ENCODE measurements at places on chromosomes 5 and 9. TPM values are rescaled to one million over a fixed set of nuclear protein-coding genes. Genes with fewer than 3 reads are reported as not detected.

- H3K36me3 ChIP-seq = no peaks in the 10 kb centered on the region
- H3K4me1 ChIP-seq = peaks cover 14% of the 10 kb centered on the region
- no peaks in the 10 kb centered on the region for H3K27me3 ChIP-seq
- no peak overlapping the region for H3K27ac ChIP-seq
Measured at GRCh38 chr9:34384368-34385165, 7.9 kb upstream of the MYORG start.

DNA sequence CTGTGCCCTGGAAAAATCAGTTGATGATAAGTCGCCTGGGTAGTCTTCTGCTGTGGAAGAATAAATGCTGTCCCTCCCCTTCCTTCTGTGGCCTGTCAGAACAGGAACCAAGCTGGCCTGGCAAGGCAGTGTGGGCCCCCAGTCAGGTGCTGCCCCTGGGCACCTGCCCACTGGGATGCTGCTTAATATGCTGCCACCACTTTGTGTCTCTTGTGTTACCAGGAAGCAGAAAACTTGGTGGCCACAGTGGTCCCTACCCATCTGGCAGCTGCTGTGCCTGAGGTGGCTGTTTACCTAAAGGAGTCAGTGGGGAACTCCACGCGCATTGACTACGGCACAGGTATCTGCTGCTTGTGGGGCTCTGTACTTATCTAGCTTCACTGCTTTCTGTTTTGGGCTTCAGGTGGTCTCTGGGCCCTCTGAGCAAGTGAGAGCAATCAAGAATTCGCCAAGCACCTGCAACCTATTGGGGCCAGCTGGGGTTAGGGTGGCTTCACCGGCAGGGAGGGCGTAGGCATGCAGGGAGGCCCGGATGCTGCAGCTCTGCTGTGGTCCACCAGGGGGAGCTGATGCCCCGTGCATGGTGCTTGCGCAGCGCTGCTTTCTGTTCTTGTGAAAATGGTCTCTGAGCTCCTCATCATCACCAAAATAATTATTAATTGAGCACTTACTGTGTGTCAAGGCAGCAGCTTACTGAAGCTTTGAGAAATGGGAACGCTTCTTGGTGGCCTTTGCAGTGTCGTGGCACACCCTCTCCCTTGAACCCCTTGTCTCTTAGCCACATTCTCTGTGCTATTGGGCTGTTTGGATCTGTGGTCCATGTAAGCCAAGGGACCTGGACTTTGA lies 20.3 kb downstream of the PTPA start:
- H3K36me3 ChIP-seq = peaks cover 11% of the 10 kb centered on the region
- peaks cover 4% of the 10 kb centered on the region for H3K4me1 ChIP-seq
- no peak overlapping the region for H3K27ac ChIP-seq
- no peak overlapping the region for H3K4me3 ChIP-seq
- DNase-seq = peak; percentile 89

GRCh38 chr5:157327771-157328170 lies 61.8 kb downstream of the CYFIP2 start:
- no peaks in the 10 kb centered on the region for H3K27me3 ChIP-seq
- H3K4me1 ChIP-seq = peaks cover 40% of the 10 kb centered on the region
- peak overlapping the region; percentile 23 for H3K27ac ChIP-seq
- H3K36me3 ChIP-seq = peaks cover 73% of the 10 kb centered on the region
- DNase-seq = no peak
- no peak overlapping the region for H3K4me3 ChIP-seq

DNA sequence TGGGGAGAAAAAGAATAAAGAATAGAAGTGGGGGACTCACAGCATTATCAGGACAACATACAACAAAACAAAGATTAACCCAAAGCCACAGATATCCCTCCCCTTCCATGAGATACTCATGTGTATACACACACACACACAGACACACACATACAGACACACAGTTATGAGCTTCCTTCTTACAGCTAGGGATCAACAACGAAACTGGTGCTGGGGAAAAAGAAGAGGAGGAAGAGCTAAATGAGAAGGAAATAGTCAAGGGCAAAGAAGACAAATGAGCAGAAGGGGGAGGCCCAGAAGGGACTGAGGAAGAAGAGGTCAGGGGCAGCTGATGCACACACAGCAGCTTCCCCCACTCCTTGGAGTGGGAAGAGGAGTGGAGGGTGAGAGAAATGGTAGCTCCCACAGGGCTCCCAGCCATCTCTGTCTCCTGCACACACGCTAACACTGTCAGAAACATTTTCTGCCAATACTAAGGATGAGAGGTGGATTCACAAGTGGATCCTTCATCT lies 66.2 kb downstream of the SIL1 start:
- no peak overlapping the region for H3K4me3 ChIP-seq
- H3K27me3 ChIP-seq = no peaks in the 10 kb centered on the region
- H3K27ac ChIP-seq = no peak overlapping the region
- H3K36me3 ChIP-seq = peaks cover 4% of the 10 kb centered on the region
- H3K4me1 ChIP-seq = no peaks in the 10 kb centered on the region

DNA sequence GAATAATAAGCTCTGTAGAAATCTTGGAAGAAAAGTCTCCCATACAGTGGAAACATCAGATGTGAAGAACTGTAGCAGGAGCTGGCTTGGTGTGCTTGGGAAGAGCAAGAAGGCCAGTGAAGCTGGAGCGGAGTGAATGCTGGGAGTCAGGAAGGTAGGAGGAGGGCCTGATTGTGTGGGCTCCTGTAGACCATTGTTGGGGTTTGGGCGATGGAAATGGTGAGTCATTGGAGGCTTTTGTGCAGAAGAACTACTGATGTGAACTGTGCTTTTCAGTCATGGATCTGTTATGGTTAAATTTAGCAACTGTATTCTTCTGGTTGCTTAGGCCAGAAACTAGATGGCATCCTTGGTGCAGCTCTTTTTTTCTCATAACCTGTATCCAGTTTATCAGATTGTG lies 2.3 kb downstream of the ICE1 start:
- peaks cover 26% of the 10 kb centered on the region for H3K4me1 ChIP-seq
- peaks cover 3% of the 10 kb centered on the region for H3K36me3 ChIP-seq
- H3K27me3 ChIP-seq = no peaks in the 10 kb centered on the region
- H3K4me3 ChIP-seq = no peak overlapping the region
- no peak overlapping the region for H3K27ac ChIP-seq

SLC6A18 gene
- not detected for total RNA-seq

LSM11 gene
- total RNA-seq = 8.0 TPM

DNM1 gene
- 1.1 TPM for total RNA-seq

DNA sequence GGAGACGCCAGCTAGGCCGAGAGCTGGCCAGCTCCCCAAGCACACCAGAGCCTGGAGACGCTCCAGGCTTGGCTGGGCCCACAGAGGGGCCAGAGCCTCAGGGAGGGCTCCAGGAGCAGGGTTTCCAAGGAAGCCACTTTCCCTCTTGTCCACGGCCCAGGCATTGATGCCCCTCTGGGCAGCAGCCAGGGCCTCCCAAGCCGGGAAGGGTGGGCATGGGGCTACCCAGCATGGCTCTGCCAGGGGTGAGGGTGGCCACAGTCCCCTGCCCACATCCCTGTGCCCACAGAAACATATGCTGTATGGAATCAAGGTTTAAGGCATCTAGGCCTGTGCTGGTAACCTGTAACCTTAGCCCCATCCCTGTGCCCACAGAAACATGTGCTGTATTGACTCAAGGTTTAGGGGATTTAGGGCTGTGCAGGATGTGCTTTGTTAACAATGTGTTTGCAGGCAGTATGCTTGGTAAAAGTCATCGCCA lies 1.5 kb upstream of the DPP7 start:
- no peak overlapping the region for H3K27ac ChIP-seq
- DNase-seq = no peak
- no peaks in the 10 kb centered on the region for H3K27me3 ChIP-seq
- H3K4me3 ChIP-seq = no peak overlapping the region

DNA sequence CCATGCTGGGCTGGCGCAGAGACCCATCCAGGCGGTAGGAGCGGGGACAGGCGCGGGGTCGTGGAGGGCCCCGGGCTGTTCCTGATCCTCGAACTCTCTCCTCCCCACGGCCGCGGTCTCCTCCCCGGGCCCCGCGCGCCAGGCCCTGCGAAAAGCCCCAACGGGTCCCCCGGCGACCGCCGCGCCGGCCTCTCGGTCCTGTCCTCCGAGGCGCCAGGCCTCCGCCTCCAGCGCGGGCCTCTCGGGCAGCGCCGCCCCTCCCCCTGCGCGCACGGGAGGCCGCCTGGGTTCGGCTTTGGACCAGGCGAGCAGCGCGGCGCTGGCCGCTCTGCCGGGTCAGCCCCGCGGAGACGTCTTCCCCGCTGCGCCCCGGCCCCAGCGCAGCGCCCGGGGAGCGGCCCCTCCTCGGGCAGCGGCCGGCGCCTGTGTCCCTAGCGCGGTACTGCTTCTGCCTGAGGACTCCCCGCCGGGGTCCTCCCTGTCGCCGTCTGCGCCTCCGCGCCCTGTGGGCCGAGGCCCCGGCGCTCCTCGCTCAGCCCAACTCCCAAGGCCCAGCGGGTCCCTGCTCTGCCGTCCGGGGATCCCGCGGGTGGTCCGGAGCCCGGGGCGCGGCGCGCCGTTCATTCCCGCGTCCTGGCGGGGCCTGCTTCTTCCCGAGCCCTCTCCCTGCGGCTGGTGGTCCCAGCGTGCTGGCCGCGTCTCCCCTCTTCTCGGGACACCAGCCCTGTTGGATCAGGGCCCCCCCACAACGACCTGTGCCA lies 13.4 kb downstream of the COL23A1 start:
- DNase-seq = no peak
- H3K4me3 ChIP-seq = no peak overlapping the region
- H3K4me1 ChIP-seq = no peaks in the 10 kb centered on the region
- H3K36me3 ChIP-seq = no peaks in the 10 kb centered on the region
- H3K27ac ChIP-seq = no peak overlapping the region

SELENOP gene
- not detected for total RNA-seq

- no peak overlapping the region for H3K27ac ChIP-seq
- peak; percentile 27 for DNase-seq
Measured at GRCh38 chr5:37723162-37723961, 116.5 kb downstream of the GDNF start.

DNA sequence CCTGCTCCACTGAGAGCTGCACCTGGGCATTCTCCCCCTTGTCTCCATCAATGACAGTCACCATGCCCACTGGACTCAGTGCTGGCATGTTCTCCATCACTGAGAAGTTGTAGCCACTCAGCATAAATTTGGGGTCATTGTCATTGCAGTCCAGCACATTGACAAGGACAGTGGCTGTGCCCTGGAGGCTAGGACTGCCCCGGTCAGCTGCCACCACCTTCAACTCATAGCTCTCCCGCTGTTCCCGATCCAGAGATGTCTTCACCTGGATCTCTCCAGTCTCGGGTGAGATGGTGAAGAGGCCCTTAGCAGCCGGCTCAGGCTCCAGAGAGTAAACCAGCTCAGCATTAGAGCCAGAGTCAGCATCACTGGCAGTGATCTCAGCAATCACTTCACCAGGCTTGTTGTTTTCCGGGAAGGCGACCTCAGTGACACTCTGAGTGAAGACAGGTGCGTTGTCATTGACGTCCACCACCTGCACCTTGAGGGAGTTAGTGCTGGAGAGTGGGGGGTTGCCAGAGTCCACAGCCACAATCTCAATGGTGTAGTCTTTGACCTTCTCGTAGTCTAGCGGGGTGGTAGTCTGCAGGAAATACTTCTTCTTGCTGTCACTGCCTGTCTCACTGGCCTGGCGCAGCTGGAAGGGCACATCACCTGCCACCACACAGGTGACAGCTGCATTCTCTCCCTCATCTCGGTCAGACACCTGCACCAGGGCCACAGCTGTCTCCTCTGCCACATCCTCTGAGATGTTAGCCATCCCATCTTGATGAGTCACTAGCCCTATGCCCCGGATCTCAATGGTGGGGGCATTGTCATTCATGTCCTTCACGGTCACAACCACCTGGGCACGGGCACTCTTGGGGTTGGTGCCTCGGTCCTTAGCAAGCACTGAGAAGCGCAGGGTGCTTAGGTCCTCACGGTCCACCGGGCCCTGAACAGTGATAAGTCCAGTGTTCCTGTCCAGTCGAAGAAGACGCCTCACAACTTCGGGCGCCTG lies 13.5 kb downstream of the PCDH1 start:
- H3K36me3 ChIP-seq = no peaks in the 10 kb centered on the region
- no peak overlapping the region for H3K4me3 ChIP-seq
- no peak overlapping the region for H3K27ac ChIP-seq
- H3K27me3 ChIP-seq = peaks cover 6% of the 10 kb centered on the region
- H3K4me1 ChIP-seq = no peaks in the 10 kb centered on the region
- no peak for DNase-seq

DNA sequence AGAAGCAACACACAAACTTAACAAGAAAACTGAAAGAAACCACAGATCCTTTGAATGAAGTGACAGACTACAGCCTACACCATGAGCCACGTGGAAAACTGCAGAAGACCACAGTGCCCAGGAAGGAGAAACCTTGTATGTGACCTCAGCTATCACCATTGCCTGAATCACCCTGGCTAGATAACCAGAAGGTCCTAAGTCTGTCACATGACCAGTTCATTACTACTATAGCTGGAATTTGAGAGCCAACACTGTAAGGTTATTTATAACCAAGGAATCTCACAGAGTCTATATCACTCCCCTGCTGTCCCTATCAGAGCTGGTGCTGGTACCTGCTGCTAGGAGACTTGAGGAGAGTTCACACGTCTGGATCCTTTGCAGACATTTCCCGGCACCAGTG lies 90.3 kb upstream of the FBXL17 start:
- no peak overlapping the region for H3K27ac ChIP-seq
- H3K27me3 ChIP-seq = peaks cover 2% of the 10 kb centered on the region
- no peak for DNase-seq
- H3K4me1 ChIP-seq = no peaks in the 10 kb centered on the region
- H3K36me3 ChIP-seq = no peaks in the 10 kb centered on the region

GRCh38 chr5:179878222-179879002 lies 19.8 kb upstream of the MRNIP start:
- H3K36me3 ChIP-seq = peaks cover 19% of the 10 kb centered on the region
- no peaks in the 10 kb centered on the region for H3K4me1 ChIP-seq
- DNase-seq = no peak

- H3K27ac ChIP-seq = no peak overlapping the region
- no peak overlapping the region for H3K4me3 ChIP-seq
- no peaks in the 10 kb centered on the region for H3K27me3 ChIP-seq
- no peak for DNase-seq
- H3K4me1 ChIP-seq = peaks cover 4% of the 10 kb centered on the region
Measured at GRCh38 chr9:36063804-36064447, 27.2 kb downstream of the RECK start.

DNA sequence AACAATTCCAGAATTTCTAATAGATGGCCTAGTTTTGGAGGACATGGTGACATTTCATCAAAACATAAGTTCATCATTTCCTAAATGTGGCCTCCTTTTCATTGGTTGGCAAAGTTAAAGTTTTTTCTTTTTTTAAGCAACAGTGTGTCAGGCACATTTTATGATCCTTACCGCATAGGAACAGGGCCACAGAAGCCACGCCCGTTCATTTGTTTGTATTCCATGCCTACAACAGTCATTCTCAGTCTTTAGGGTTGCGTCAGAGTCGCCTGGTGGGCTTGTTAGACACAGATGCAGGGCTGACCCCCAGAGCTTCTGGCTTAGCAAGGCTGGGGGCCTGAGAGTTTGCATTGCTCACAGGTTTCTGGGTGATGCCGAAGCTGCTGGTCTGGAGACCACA lies 130.2 kb downstream of the HSD17B3 start:
- H3K36me3 ChIP-seq = no peaks in the 10 kb centered on the region
- H3K4me3 ChIP-seq = no peak overlapping the region
- no peaks in the 10 kb centered on the region for H3K4me1 ChIP-seq
- H3K27me3 ChIP-seq = peaks cover 10% of the 10 kb centered on the region
- H3K27ac ChIP-seq = no peak overlapping the region
- no peak for DNase-seq

- no peaks in the 10 kb centered on the region for H3K4me1 ChIP-seq
- no peaks in the 10 kb centered on the region for H3K27me3 ChIP-seq
- H3K36me3 ChIP-seq = no peaks in the 10 kb centered on the region
- H3K27ac ChIP-seq = no peak overlapping the region
Measured at GRCh38 chr5:172353846-172354245, 70.3 kb upstream of the UBTD2 start.

GRCh38 chr9:2859776-2860379 lies 16.0 kb upstream of the PUM3 start:
- H3K4me3 ChIP-seq = no peak overlapping the region
- DNase-seq = peak; percentile 66
- peaks cover 3% of the 10 kb centered on the region for H3K4me1 ChIP-seq
- H3K27me3 ChIP-seq = peaks cover 11% of the 10 kb centered on the region
- H3K27ac ChIP-seq = no peak overlapping the region
